ENCODE measurements at places on chromosomes 16 and 17.

DNA sequence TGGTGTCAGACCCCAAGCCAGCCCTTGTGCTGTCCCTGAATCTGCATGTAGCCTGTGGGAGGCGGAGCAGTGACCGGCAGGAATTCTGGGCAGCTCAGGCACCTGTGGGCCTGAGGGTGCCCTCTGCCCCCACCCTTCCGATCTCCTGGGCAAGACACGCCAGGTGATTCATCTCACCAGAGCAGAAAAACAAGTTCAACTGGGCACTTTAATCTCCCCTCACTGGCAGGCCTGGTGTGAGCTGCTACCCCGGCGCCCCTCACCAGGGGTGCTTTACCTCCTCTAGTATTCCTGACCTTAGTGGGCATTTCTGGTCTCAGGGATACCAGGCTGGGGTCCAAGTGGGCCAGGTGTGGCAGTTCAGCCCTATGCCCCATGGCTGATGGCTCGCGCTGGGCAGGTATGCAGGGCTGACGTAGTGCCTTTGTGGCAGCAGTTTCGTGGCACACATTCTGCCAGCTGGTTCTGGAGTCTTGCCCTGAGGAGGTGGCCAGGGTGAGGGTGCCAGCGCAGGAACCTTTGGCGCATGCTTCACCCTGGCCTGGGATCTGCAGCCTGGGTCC lies 6.0 kb downstream of the ERBB2 start:
- no peak for DNase-seq

- DNase-seq: no peak
Observed at GRCh38 chr16:86530251-86531190, 20.2 kb downstream of the FOXF1 start.

DNA sequence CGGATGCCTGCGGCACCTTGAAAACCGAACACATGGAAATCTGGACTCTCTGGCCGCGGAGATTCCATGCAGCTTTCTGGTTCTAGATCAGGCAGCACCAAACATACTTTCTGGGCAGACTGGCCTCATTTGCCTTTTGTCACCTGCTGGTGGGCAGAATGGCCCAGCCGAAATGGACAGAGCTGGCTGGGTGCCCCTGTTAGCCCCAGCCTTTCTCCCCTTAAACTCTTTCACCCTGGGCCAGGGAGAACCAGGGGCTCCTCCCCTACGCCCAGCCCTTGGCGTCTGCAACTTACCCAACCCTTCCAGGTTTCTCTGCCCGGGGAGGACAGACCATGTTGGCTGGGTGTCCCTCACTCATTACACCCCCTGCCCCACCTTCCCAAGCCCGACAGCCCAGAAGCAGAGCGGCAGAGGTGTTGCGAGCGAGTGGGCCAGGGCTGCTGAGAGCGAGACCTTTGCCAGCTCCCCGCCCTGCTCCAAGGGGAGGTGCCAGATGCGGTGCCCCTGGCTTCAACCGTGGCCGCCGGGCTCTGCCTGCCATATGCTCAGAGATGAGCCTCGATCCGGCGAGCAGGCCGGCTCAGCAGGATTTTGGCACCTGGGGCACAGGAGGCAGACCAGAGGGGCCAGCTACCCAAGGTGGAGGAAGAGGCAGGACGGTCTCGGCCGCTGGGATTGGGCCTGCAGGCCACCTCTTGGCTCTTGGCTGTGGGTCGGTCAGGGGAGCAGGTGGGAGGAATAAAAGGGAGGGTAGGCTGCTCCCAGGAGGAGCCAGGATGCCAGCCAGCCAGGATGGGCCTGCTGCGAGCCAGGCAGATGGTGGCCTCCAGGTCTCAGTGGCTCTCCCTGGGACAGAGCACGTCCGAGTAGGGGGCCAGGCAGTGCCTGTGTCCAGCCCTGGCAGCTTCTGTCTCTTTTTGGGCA lies 191.3 kb downstream of the NTN1 start:
- no peak for DNase-seq

DNA sequence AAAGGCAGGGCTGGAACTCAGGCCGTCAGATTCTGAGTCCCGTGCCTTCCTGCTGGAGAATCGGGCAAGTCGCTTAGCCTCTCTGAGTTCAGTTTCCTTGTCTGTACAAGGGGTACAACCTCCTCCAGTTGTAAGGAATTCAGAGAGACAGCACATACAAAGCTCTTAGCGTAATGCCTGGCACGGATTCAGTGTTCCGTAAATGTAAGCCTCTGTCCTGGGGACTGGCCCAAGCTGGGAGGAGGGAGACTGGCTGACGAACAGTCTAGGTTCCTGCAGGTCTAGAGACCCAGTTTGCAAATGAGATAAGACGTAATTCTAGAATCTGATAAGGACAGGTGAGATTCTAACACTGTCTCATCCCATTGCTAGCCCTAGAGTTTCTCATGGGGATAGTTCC lies 9.9 kb downstream of the METTL22 start:
- DNase-seq: no peak

All from activated naive CD8-positive, alpha-beta T cell treated with anti-CD3 and anti-CD28 coated beads, Interleukin-2, amount 50 U/mL, for 24 hours (primary cell).